A673 (cell line): ENCODE measurements at places on chromosomes 6 and 20. TPM values are rescaled to one million over a fixed set of nuclear protein-coding genes. Genes with fewer than 3 reads are reported as not detected.

DNA sequence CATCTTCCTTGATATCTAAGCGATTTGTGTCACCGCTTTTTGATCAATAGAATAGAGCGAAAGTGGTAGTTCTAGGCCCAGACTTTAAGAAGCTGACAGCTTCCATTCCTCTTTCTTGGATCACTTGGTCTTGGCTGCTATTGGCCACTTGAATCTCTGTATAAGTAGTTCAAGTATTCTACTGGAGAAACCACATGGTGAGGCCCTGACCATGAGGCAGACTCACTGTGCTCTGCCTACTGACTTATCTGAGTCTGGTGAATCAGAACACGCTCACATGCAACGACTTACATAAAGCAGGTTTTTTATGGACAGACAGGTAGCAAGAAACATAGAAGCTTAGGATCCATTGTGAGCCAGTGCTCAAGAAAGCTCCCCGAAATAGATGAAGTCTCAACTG lies 27.0 kb downstream of the OLIG3 start:
- no peak overlapping the region for H3K4me3 ChIP-seq
- H3K27me3 ChIP-seq, result peaks cover 10% of the 10 kb centered on the region
- H3K4me1 ChIP-seq, result no peaks in the 10 kb centered on the region
- no peak for DNase-seq

- no peak overlapping the region for H3K4me3 ChIP-seq
- H3K36me3 ChIP-seq, result no peaks in the 10 kb centered on the region
- H3K4me1 ChIP-seq, result peaks cover 24% of the 10 kb centered on the region
- H3K27ac ChIP-seq, result no peak overlapping the region
Observed at GRCh38 chr6:125101631-125102030, 51.9 kb upstream of the TPD52L1 start.

Gene CST2
- not detected in 2 replicates for total RNA-seq

DNA sequence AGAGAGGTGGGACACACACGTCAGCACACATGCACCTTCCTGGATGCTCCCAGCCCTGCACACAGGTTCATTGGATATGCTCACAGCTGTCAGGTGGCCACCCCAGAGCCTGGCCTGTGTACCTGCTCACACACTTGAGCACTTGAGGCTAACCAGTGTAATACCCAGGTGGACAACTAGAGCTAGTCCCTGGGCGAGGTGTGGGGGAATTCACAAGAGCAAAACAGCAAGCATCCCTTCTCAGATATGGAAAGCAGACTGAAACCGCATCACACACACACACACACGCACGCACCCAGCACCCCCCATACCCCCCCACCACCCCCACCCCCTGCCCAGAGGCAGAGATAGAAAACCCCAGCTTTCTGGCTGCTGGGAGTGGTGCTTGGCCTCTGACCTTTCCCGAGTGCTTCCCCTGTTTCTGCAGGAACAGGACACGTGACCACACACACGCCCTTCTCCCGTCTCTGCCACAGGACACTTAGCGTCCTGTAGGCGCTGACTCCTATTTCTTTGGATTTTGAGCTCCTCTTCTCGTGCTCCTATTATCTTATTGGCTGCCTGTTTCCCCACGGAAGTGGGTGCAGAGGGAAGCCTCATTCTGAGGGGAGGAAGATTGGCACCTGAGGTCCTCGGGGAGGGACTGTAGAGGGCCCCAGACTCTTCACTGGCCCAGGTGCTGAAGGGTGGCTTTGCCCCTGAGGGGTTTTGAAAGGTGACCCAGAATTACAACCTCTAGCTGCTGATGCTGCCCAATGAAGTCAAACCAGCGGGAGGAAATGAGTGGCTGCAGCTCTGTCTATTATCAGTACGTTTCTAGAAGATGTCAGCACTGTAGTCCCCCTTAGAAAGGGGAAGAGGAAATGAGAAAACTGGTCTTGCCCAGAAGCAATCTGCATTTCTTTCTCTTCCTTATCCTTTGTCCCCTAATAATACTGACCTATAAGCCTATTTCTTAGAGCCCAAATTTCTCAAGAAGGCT lies 65.8 kb downstream of the SYTL3 start:
- H3K4me1 ChIP-seq, result no peaks in the 10 kb centered on the region
- no peak for DNase-seq

- H3K4me3 ChIP-seq, result no peak overlapping the region
- no peaks in the 10 kb centered on the region for H3K4me1 ChIP-seq
- no peak overlapping the region for H3K27ac ChIP-seq
- peaks cover 50% of the 10 kb centered on the region for H3K36me3 ChIP-seq
- H3K27me3 ChIP-seq, result no peaks in the 10 kb centered on the region
- DNase-seq, result no peak
Observed at GRCh38 chr20:41407607-41408006, 41.0 kb upstream of the EMILIN3 start.

- H3K4me1 ChIP-seq, result no peaks in the 10 kb centered on the region
- no peak overlapping the region for H3K27ac ChIP-seq
- H3K4me3 ChIP-seq, result no peak overlapping the region
- H3K36me3 ChIP-seq, result no peaks in the 10 kb centered on the region
Observed at GRCh38 chr20:58184984-58185383, 43.5 kb downstream of the ANKRD60 start.

- no peaks in the 10 kb centered on the region for H3K27me3 ChIP-seq
- H3K4me1 ChIP-seq, result no peaks in the 10 kb centered on the region
- H3K4me3 ChIP-seq, result no peak overlapping the region
- H3K27ac ChIP-seq, result no peak overlapping the region
- H3K36me3 ChIP-seq, result no peaks in the 10 kb centered on the region
- no peak for DNase-seq
Observed at GRCh38 chr20:35791821-35792220, 20.0 kb downstream of the PHF20 start.

DNA sequence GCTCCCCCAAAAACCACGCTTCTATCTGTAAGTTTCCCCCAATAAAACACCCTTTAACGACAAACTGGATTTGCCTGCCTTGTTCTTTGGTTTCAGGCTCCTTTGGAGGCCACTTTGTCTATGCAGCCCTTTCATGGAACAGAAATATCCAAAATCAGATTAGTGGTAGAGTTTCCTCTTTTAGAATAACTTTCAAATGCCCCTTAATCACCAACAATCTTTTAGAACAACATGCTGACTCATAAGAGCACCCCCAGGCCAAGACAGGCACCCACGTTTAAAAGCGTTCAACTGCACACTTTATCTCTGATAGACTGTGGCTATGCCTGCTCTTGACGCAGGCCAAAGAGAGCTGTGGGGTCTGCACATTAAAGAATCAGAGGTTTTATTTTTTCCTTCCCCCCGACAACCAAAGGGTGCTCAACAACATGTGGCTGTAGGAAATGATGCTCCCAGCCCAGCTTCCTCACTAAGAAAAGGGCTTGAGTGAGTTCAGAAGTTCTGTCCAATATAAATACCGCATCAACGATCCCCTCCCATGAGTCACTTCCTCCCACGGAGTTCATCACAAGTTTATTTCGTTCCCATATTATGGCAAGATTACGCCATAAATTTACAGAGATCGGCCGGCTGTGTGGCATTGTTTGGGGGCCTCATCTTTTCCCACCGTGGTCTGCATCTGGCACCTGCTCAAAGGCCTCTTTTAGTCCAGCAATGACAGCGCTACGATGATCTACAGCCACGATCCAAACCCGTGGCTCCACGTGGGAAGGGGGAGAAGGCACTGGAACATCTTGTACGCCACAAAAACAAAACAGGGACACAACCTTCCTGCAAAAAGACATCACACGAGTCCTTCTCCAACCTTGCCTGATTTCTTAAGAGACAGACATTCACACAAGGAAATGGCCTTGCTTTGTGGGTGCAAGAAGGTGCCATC lies 88.8 kb upstream of the NFATC2 start:
- H3K4me1 ChIP-seq, result peaks cover 55% of the 10 kb centered on the region
- H3K27ac ChIP-seq, result peak overlapping the region; percentile 87
- no peak overlapping the region for H3K4me3 ChIP-seq
- H3K36me3 ChIP-seq, result no peaks in the 10 kb centered on the region

DNA sequence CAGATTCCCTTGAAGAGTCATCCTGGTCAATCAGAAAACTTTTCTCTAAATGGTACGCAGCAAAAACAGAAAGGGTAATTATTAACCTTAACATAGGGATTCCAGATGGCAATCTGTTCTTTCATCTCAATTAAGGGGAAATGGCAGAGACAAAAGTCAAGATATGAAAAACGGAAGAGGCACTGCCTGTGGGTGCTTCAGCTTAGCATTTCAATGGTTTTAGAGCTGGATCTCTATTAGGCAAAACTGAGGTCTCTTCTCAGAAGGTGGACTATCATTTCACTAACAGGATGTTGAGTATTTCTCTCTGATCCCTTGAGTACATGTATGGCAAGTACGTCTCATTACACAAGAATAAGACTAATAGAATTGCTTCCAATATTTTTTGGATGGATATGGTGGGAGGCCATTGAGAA lies 296.9 kb downstream of the HIVEP2 start:
- H3K36me3 ChIP-seq, result no peaks in the 10 kb centered on the region
- no peak for DNase-seq
- peaks cover 4% of the 10 kb centered on the region for H3K27me3 ChIP-seq
- no peak overlapping the region for H3K4me3 ChIP-seq
- H3K4me1 ChIP-seq, result no peaks in the 10 kb centered on the region
- H3K27ac ChIP-seq, result no peak overlapping the region

DNA sequence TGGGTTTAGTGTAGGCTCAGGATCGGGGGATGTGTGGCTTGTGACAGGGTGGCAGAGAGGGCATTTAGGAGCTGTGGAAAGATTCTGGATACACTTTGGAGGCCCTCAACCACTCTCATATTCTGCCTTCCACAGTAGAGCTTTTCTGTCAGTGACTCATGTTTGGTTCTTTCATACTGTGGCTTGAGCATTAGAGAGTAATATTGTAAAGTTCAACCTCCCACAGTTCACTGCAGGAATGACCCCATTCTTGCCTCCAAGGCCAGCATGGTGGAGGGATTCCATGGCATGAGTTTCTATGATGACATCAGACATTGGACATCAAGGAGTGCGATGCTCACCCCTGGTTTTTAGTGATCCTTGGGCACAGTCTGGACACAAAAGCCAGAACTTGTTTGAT lies 50.9 kb downstream of the DTD1 start:
- no peaks in the 10 kb centered on the region for H3K36me3 ChIP-seq
- no peaks in the 10 kb centered on the region for H3K27me3 ChIP-seq
- no peak overlapping the region for H3K4me3 ChIP-seq
